Stimulated activated CD8-positive, alpha-beta memory T cell treated with anti-CD3 and anti-CD28 coated beads, Interleukin-15, amount 100 ng/mL, for 1 hour (primary cell): ENCODE measurements at places on chromosomes 12 and 14.

DNA sequence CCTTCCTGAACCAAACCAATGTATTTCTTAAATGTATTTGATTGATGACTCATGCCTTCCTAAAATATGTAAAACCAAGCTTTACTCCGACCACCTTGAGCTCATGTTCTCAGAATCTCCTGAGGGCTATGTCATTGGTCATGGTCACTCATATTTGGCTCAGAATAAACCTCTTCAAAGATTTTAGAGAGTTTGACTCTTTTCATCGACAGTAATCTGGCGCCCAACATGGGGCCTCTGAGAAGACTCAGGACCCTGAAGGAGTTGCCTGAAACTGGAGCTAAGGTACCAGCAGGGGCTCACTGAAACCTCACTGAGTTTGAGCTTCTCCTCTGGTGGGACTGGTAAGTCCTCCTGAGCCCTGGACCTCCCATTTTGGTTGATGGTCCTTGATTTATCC, 17.2 kb upstream of the PSMC1 start:
- DNase-seq, result no peak

GRCh38 chr12:106753526-106753925, 21.0 kb upstream of the RIC8B start:
- no peak for DNase-seq

DNA sequence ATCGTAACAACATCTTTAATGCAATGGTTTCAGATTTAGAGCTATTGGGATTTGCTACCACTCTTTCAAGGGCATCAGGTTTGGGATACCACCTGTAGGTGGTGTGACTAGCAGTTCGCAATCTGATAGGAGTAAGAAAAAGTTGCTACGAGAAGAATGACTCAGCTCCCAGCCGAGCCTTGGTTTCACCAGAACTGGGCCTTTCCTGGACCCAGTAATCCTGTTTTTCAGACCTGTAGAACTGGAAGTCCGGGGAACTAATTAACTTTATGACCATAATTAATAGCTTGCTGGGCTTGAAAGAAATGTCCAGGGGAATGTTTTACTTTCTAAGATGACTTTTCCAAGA, 770 bp downstream of the ABHD4 start:
- DNase-seq, result no peak

- no peak for DNase-seq
These were observed 760.4 kb downstream of the TMEM121 start for GRCh38 chr14:106286697-106287290.

DNA sequence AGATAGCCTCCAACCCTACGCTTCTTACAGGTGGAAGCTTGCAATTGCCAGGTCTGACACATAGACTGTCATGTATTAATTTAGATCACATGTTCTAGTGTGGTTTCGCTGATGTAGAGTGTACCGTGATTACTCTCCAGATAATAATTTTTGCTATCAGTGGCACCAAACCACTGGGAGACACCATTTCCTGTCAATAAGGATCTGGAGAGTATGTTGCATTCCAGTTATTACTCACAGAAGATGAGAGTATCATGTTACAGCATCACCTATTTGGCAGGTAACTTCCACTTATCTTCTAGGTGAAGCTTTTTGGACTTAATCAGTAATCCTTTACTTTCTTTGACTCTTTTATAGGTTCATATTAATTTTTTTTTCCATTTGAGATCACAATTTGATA, 147.2 kb downstream of the HELB start:
- no peak for DNase-seq

DNA sequence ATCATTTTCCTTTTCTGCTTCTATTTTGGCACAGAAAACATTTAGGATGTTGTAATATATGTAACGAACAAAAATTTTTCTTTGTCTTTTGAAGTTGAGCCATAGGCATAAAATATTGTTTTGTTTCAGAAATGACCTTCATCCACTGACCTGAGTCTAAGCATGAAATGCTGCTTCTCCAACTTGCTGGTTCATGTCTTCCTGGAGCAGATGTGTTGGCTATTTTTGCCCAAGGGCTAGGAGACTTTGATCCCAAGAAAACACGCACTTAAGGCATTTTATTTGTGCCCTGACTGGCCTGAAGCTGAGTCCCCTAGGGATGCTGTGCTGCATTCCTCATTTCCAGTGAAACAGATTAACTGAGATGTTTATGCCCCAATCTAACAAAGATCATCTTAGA, 27.2 kb upstream of the ALG10B start:
- no peak for DNase-seq

DNA sequence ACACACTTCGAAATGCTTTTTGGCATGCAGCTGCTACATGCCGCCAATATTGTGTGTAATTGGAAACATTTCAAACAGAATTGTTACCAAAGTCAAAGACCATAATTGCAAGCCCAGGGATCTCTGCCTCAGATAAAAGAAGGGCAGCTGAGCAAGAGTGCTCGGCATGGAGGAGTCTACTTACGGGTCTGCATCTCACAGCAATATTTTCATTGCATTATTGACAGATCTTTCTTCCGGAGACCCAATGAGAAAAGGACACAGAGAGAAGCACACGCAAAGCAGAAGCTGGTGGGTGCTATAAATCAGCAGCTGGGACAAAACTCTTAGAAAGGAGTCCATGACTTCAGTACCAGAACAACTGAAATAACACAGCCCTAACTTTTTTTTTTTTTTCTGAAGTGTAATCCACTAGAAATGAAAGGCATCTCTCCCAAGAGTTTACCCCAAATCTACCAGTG, 4.9 kb downstream of the PRICKLE1 start:
- no peak for DNase-seq
